ENCODE measurements at places on chromosomes 12 and 14. TPM values are rescaled to one million over a fixed set of nuclear protein-coding genes. Genes with fewer than 3 reads are reported as not detected.

The MYF6 gene
- total RNA-seq: not detected

The HEBP1 gene
- total RNA-seq: 68.1 TPM

The PMCH gene
- not detected for total RNA-seq

DNA sequence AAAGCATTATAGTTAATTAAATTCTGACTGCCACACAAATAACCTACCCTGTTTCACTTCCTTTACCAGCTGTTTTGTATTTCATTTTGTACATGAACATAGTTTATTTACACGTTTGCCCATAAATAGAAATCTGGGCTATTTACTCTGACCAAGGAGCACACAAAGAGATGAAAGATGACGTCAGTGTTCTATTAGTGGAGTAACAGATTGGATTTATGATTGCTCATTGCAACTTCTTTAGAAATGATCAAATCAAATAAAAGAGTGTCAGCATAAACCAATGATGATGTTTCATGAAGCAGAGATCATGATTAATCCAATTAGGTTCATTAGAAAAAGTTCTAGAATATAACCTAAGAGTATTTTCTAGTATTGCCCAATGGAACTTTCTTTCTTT, 12.0 kb upstream of the RTL1 start:
- DNase-seq: no peak

DNA sequence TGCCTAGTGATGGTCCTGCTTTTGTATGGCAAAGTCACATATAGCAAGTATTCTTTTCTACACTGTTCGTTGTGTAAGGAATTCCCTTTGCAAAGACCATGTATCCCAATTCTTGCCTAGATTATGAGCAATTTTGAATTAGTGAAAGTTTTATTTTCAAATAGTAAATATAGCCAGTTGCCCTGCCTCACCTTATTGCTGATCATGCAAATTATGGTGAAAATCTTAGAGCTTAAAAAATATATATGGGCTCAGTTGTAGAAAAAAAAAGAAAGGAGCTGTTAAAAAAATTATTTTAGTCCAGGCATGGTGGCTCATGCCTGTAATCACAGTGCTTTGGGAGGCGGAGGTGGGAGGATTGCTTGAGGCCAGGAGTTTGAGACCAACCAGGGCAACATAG, 18.8 kb downstream of the SRP54 start:
- DNase-seq: no peak

The MAX gene
- total RNA-seq: 129 TPM

GRCh38 chr14:29681316-29681715, 246.3 kb downstream of the PRKD1 start:
- no peak for DNase-seq

DNA sequence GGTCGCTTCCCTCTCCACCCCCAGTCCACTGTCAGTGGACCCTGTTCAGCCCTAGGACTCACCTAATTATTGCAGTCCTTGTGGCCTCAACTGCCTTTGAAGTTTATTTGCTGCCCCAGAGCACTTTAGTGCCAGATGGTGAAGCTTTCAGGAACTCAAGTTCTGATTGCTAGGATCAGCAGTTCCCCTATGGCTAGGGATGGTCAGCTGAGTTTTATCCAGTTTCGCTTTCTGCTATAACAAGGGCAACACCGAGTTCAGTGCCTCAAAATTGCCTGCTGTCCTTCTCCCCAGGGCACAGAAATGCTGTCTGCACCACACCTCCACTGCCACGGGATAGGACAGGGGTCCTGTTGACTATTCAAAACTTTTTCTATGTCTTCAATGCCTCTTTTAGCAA, 295.0 kb downstream of the GPHN start:
- DNase-seq: no peak

GRCh38 chr12:96258104-96258961, 64.2 kb downstream of the ELK3 start:
- peak; percentile 42 for DNase-seq

DNA sequence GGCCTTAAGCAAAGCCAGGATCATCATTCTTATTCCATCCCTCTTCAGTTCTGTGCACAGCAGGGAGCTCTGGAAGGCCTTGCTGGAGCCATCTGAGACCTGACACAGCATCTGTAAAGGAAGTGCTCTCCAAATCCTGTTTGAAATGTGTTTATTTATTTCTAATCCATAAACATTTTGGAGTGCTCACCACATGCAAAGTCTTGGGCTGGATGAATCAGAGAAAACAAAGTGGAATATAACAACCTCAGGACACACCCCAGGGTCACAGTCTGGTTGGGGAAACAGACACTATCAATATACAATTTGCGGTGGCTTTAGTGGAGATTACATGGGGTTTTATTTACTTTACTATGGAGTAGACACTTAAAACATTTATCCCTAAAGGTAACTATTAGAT, 54.3 kb downstream of the BMP4 start:
- DNase-seq: no peak

The TMPRSS12 gene
- not detected for total RNA-seq

- peak; percentile 46 for DNase-seq
Measured at GRCh38 chr12:4215229-4216186, 58.1 kb upstream of the CCND2 start.

DNA sequence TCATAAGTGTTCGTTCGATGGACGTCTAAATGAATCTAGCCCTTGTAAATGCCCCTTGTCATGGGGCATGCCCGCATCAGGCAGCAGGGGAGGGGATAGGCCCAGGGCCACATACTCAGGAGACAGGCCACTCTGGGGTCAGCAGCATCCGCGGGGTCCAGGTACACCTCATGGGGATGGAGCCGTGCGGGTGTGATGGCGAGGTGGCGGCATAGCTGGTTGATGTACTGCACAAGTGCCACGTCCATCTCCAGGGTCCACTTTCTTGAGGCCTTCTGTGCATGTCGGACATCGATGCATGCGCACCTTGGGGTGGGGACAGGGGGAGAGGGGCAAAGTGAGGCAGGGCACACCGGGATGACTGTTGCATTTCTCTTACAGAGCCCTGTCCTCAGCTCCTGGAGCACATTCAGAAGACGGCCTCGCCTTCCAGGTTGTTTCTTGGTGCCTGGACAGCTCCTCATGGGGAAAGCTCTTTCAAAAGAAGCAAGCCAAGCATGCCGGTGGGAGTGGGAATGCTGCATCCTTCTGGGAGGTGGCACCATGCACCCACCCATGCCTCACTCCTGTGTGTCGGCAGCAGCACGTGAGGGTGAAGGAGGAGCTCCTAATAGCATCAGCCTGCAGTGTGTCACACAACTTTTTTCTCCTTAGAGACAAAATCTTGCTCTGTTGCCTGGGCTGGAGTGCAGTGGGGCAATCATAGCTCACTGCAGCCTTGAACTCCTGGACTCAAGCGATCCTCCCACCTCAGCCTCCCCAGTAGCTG, 47.4 kb downstream of the TRAFD1 start:
- no peak for DNase-seq

All from mucosa of descending colon (tissue), 3 donors.